Neural progenitor cell (in vitro differentiated cells): ENCODE measurements at places on chromosomes 6 and 20.

- no peak for DNase-seq
Observed at GRCh38 chr6:16740097-16740496, 21.2 kb downstream of the ATXN1 start.

DNA sequence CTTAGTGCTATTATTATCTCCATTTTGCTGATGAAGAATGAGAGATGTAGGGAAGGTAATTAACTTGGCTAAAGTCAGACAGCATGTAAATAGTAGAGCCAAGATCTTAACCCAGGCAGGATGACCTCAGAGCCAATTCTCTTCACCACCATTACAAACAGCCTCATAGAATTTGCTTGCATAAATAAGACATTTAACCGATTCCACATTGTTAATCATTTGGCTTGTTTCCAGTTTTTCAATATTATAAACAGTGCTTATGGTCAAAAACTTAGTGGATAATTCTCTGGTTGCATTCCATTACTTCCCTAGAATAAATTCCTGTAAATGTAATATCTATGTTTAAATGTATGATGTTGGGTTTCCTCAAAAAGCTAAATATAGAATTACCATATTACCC, 19.1 kb upstream of the PRDM1 start:
- DNase-seq: no peak

DNA sequence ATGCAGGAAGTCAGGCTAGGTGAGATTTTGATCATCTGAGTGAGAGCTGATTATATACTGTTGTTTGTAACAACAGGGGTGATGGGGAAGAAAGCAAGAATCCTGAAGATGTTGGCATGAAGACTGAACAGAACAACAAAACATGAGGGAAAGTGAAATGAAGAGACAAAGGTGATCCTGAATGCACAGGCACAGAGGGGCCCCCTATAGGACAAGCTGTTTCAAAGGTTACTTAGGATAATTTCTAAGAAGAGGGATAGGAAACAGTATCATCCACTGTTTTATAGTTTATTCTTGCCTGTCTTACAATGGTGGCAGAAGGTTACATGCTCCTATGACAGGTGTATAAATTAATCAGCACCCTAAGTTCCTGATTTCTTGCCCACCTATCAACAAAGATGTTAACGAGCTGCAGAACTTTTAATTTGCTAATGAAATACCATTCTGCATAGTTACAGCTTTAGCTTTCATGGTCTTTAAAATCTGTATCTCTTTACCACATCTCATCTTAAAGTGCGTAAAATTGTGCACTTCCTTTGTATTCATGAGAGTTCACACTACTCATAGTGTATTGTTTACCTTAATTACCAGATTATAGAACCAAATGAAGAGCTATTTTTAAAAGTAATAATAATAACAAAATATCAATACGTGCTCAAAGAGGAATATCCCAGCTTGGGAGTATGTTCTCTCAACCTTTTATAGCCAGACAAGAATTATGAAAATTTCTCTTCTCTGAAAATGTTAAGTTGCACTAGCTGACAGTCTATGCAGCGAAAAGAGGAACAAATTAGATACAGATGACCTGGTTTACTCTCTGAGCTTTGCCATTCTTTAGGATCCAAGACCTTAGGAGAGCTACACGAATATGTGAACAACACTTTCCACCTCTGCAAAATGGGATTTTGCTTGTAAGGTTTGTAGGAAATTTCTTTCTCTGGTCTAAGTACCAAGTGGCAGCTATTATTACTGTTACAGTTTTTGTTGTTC, 192.5 kb downstream of the EDN1 start:
- peak; percentile 39 for DNase-seq

DNA sequence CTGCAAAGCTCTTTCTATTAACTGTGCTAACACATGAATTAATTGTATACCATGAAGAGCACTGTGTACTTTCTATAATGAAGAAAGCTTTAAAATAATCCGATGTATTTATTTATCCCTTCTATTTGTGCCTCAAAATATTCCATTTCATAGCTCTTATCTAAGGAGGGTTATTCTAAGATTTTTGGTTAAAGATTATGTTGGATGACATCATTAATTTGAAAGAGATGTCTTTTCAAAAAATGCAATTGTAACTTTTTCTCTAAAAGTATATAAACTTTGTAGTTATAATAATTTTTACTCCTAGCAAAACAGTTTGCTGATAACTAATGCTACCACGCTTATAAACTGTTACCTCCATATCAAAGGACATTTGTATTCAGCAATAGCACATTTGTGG, 192.4 kb upstream of the HSF2 start:
- no peak for DNase-seq

GRCh38 chr6:36550473-36551000, 3.3 kb upstream of the STK38 start:
- no peak for DNase-seq
